Substantia nigra (tissue), 51 donors: ENCODE measurements at places on chromosomes 2 and 18.

GRCh38 chr2:9867881-9868280, 24.6 kb downstream of the TAF1B start:
- no peak for DNase-seq

GRCh38 chr2:11873356-11874154, 127.1 kb downstream of the LPIN1 start:
- DNase-seq = no peak

GRCh38 chr2:127275789-127276188, 18.2 kb downstream of the ERCC3 start:
- DNase-seq = no peak

- DNase-seq = no peak
Measured at GRCh38 chr2:119242276-119243119, 18.9 kb downstream of the STEAP3 start.

- DNase-seq = no peak
Measured at GRCh38 chr2:73970850-73971471, 13.7 kb upstream of the TET3 start.

DNA sequence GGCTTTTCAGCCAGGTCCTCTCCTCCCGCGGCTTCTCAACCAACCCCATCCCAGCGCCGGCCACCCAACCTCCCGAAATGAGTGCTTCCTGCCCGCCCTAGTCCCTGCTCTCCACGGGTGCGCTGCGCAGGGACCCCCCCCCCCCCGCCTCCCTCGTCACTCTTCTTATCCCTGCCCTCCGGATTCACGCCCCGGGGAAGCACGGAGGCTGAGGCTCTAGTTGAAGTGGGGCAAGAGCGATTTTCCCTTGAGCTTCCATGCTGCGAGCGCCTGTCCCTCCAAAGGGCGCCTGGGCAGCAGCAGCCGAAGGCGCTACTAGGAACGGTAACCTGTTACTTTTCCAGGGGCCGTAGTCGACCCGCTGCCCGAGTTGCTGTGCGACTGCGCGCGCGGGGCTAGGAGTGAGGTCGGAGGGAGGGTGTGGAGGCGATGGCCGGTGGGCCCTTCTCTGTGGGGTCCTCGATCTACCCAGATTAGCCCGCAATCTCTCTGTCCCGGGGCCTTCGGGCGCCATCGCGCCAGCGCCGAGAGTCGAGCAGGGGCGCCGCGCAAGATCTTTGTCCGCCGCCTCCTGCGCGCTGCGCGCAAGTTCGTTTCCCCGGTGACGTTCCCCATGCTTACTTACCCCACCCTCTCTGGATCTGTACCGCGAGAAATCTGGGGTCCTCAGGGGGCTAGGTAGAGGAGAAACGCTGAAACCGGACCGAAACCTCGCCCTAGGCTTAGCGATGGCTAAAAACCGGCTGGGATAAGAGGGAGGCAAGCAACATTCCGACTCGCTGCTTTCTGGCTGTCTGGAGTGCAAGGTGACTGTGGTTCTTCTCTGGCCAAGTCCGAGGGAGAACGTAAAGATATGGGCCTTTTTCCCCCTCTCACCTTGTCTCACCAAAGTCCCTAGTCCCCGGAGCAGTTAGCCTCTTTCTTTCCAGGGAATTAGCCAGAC, 677 bp downstream of the GAD1 start:
- no peak for DNase-seq

GRCh38 chr2:38498045-38498481, 104.7 kb downstream of the HNRNPLL start:
- DNase-seq = no peak

DNA sequence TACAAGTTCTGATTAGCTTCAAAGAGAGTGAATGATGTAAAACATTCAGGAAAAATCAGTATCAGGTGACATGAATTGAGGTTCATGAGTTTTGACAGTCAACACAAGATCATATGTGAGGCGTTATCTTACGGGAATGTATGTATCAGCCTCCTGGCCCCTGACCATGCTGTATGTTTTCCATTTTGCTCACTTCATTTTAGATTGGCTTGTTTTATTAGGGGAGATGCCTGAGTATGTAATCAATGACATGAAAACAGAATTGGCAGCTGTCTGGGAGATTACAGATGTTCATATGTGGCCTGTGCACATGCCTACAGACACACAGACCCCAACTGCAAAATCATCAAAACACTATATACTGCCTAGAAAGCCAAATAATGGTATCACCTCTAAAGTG, 168.5 kb upstream of the RND3 start:
- DNase-seq = no peak

DNA sequence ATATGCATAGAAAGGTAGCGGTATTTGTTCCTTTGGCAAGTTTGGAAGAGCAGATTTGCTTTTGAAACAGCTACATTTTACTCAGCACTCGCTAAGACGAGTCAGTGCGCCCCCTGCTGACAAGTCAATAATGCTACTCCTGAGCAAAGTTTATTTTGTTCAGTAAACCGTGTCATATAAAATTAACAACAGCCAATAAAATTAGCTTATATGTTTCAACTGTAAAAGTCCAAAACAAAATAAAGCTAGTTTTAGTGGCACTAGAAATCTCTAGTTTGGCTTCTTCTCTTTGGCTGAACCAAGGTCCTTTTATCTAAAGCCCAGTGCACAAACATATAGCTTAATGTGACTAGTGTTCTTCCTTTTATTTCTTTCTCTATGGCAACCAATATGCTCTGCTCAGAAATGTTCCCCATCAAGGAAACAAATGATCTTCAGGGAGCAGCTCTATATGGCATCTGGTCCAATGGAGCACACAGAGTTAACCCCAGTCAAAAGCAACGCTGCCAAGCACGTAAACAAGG, 4.2 kb upstream of the POU3F3 start:
- peak; percentile 74 for DNase-seq

DNA sequence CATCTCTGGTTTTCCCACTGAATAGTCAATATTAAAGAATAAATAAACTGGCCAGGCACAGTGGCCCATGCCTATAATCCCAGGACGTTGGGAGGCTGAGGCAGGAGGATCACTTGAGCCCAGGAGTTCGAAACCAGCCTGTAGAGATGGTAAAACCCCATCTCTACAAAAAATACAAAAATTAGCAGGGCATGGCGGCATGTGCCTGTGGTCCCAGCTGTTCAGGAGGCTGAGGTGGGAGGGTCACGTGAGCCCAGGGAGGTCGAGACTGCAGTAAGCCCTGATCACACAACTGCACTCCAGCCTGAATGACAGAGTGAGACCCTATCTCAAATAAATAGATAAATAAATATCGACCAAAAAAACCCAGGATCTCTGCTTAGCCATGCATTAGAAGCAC, 50.2 kb upstream of the BIN1 start:
- no peak for DNase-seq

- no peak for DNase-seq
Measured at GRCh38 chr2:133422931-133423351, 145.3 kb downstream of the NCKAP5 start.

GRCh38 chr2:60961457-60961856, 56.1 kb upstream of the PEX13 start:
- no peak for DNase-seq

GRCh38 chr2:207933396-207934065, 91.8 kb downstream of the PLEKHM3 start:
- no peak for DNase-seq

DNA sequence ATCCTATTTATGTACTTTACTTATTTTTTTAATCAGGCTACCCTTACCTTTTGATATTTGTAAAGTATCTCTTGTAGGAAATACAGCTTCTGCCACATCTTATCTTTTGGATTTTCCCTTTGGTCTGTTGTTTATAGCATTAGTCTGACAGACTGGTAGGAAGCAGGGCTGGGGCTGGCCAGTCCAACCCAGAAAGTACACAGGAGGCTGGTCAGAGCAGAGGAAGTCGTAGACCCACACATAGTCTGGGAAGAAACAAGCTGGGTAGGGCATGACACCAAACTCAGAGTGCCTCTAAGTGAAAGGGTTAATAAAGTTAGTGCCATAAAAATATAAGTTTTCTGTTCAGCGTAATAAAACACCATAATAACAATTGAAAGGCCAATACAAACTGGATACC, 51.7 kb downstream of the BOLA3 start:
- DNase-seq = no peak

GRCh38 chr2:179255129-179255528, 9.5 kb downstream of the SESTD1 start:
- no peak for DNase-seq

GRCh38 chr2:14756122-14756541, 123.6 kb downstream of the LRATD1 start:
- DNase-seq = no peak
